ENCODE measurements at places on chromosomes 5 and 9.

DNA sequence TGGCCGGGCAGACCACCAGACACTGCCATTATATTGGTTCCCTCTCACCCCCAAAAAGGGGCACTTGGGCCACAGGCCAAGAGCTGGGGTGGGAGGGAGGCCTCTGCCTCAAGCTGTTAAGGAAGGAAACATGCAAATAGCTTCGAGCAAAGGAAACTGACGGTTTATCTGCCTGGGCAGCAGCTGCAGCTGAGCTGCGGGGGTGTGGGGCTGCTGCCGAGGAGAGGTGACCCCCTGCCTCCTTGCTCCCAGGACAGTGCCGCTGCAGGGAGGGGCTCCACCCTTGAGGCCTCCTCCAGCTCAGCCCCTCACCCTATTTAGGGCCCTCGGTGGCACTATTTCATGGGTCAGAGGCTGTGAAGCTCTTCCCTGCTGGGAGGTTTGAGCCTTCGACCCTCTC lies 789 bp downstream of the DOK3 start:
- no peak for DNase-seq

DNA sequence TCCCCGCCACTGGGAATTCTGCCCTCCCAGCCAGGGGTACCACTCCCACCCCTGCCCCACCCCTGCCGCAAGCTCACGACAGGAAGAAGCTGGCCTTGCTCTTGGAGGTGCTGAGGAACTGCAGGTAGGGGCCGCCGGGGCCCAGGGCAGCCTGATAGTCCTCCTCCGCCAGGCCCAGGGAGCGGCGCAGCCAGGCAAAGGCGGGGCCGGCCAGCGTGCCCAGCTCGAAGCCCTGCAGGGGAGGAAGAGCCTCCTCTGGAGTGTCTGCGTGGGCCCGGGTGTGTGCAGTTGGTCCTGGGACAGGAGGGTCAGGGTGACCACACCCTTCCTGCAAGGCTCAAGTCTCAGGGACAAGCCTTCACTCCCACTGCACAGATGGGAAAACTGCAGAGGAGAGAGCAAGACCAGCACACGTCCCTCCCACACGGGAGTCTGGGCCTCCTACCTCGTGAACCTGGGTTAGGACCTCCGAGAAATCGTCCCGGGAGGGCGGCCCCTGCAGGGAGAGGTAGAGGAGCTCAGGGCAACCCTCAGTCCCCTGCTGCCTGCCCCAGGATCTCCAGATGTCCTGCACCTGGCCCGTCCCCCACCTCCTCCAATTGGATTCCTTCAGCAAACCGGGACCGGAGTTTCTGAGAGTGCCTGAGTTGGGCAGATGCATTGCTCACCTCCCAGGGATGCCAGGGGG lies 2.4 kb downstream of the PIP5KL1 start:
- DNase-seq = no peak

DNA sequence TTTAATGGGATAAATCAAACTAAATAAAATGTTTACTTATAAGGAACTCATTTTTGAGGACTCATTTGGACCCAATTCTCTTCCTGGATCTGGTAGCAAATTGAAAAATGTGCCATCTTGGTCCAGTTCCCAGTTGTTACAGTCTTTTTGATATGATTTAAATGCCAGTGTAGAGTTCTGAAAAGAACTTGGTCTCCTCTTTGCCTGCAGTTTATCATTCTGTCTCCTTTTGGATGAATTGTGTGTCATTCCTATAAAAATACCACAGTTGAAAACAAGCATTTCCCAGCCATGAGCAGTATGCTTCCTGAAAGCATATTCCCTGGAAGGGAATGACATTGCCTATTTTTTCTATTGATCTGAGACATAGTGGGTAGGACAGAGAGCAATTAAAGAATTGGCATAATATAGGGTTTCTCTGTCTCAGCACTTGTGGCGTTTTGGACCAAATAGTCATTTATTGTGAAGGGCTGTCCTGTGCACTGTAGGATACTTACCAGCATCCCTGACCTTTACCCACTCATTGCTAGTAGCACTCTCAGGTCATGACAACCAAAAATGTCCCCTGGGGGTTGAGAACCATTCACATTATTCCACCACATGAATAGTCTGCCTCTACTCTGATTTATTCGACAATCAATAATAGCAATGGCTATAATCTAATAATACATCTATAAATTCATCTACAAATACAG lies 181.8 kb downstream of the NXNL2 start:
- no peak for DNase-seq

- no peak for DNase-seq
Observed at GRCh38 chr9:84919440-84919839, 249.9 kb downstream of the NTRK2 start.

GRCh38 chr5:53364061-53364460 lies 116.4 kb upstream of the FST start:
- DNase-seq = no peak

DNA sequence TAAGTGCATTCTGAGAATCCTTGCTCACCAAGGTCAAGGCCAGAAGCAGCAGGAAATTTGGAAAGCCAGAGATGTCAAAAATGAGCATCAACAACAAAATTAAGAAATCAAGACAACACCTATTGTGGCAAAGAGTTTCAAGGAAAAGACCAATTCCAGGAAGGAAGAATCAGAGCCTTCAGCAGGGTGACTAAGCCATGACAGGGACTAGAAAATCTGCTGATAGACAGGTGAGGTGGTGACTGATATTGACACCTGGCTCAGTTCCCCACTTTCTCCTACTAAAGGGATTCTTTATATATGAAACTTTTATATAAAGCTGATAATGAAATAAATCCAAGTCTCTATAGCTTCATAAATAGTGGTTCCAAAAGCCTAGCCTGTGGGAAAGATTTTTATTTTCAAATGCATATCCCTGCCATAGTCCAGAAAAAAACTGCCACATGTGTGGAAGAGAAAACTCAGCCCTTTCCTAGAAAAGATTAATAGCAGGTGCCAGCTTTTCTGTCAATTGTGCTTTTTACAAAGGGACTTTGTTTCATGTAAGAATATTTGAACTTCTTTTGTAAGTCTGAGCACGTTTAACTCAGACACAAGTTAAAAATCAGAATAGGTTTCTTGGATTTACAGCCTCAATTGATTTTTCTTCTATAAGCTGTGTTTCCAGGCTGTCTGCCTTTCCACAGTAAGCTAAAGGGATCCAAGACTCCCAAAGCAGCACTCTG lies 81.1 kb upstream of the GRAMD2B start:
- no peak for DNase-seq

All from HS-27A (cell line).